ENCODE measurements at places on chromosomes 11 and 22.

GRCh38 chr11:64916040-64916774 lies 802 bp downstream of the ATG2A start:
- no peak for DNase-seq

- DNase-seq = no peak
These were observed 85.9 kb upstream of the GRK3 start for GRCh38 chr22:25478528-25478927.

DNA sequence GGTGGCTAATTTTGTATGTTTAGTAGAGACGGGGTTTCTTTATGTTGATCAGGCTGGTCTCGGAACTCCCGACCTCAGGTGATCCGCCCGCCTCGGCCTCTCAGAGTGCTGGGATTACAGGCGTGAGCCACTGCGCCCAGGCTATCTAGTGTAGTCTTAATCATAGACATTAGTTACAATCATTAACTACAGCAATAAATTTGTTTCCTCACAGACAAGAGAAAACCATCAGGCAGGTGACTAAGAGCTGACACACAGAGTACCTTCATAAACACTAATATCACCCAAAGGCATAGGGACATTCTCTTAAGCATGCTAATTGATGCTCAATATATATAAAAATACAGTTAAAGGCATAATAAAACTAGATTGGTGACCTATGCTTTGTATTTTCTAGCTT lies 19.4 kb downstream of the SDHD start:
- DNase-seq = no peak

GRCh38 chr11:86922225-86922624 lies 33.0 kb downstream of the FZD4 start:
- DNase-seq = no peak

DNA sequence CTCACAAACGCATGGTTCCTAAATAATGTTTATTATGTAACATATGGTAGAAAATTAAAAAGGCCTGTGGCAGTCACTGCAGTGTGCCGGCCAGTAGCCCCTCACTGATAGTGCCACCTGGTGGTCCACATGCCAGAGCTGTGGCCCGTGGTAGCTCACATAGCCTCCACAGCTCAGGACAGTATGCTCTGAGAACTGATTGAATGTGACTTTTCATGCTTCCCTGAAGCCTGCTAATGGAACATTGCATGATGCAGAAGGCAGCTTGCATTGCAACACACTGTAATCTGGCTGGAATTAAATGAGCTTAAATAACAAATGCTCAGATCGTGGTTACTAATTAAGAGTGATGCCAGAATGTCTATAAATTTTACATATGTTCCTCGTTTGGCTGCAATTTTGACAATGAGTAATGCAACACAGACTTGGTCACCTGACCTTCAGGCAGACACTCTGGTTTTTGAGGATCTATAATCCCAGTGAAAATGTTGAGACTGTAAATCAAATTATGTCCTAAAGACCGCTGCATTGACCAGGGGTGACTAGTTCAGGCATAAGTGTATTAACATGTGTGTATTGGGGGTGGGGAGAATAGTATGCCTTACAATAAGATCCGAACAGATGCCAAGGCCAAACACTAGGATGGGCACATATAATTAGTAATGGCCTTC lies 566.4 kb downstream of the METTL15 start:
- no peak for DNase-seq

DNA sequence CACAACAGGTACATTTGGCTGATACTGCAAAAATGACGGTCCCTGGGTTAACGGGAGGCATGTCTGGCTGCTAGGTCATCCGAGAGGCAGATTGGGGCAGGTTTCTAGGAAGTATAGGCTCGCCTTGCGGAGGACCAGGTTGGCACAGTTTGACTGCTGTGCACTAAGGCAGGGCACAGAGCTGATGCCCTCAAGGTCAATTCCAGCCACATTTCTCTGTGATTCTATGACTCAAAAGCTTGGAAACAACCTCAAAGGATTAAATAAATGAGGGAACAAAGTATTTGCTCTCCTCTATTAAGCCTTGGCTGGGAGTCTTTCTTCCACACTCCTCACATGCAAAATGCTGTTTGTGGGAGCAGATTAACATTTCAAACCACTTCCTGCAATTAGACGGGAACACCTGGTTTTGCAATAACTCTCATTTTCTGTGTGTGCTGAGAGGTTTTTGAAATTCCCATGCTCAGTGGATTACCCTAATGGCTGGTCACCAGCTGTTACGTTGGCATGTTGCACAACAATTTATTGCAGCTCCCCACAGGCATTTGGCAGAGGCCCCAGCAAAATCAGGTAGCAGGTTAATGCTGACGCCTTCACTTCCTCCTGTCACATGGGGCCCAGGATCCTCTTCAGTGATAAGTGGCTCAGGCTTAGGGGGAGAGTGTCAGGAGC lies 61.0 kb upstream of the PLET1 start:
- DNase-seq = peak; percentile 48

DNA sequence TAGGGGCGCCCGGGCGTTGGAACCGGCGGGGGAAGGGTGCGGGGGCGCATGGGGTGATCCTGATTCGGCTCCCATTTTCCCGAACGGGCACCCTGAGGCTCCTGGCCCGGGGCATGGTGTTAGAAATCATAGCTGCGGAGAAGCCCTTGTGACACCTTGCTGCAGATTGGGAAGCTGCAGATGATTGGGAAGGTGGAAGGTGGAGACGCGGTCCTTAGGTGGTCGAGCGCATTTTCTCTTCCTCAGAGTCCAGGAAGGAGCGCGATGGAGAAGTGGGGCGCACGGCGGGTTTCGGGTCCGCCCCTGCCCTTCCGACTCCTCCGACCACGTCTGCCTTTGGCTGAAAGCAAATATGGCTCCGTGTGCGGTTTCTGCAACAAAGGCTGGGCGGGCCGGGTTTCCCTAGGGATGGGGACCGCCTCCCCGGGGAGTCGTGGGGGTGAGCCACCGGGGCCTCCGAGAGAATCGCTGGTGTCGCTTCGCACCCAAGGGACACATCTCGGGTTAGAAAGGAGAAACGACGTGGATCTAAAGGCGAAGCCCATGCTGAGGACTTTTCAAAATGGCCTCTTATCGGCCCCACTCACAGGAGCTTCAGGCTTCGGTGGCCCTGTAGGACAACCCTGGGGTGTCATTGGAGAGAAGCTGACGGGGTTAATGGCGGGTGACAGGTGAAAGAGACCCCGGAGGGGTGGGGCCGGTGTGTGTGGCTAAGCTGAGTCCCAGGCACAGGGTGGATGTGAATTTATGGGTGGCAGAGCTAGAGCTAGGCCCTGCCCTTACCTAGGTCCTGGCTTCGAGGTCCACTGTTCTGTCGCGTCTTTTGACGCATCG lies 707 bp upstream of the FTH1 start:
- DNase-seq = no peak

DNA sequence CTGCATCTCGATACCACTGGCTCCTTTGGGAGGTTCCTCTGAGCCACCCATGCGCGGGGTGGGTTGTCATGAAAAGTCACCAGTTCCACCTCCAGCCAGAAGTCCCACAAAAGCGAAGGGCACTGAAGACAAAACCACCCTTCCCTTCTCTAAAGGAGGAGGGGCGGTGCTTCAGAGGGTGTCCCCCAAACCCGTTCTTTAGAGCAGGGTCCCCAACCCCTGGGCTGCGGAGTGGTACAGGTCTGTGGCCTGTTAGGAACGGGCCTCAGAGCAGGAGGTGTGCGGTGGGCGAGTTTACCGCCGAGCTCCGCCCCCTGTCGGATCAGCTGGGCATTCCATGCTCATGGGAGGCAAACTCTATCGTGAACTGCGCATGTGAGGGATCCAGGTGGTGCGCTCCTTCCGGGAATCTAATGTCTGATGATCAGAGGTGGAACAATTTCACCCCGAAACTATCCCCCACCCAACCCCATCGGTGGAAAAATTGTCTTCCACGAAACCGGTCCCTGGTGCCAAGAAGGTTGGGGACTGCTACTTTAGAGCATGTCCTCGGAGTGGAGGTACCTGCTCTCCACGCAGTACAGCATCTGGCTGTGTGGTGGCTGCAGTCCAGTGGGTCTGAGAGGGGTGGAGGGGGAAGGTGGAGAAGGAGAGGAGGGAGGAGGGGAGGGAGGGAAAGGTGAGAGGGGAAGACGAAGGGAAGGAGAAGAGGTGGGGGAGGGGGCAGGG lies 72.9 kb upstream of the SEPTIN5 start:
- DNase-seq = no peak

Data from non-pigmented ciliary epithelial cell (primary cell).